ENCODE measurements at places on chromosomes 2 and 18. TPM values are rescaled to one million over a fixed set of nuclear protein-coding genes. Genes with fewer than 3 reads are reported as not detected.

Gene CCL20
- polyA plus RNA-seq = 0.43 TPM

DNA sequence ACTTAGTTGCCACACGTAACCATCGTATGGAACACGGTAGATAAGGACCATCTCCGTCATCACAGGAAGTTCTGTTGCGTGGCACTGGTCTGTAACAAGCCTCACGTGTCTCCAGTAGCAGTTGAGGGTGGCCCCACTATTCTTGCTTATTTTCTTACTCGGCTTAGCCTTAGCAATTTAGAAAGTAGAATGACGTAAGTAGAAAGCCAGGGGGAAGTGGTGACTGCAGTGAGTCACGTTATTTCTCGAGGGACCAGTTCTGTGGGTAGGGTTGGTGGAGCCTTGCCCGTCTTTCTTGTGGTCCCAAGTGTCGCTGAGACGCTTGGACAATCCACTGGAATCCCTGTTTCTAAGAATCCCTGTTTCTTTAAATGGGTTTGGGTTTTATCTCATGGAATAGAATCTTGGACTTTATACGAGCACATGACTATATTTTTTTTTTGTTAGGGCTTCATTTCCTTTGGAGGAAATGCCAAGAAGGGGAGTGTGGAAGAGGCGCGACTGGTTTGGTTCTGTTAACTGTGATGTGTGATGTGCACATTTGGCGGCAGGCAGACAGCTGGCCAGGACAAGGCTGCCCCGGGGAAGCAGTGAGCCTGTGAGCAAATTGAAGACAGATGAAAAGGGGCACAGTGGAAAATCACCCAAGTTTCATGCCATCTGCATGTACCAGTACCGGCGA is 96.2 kb downstream of the CABLES1 start:
- DNase-seq = no peak

- no peak for DNase-seq
Measured at GRCh38 chr2:208134928-208135586, 5.4 kb upstream of the CRYGC start.

Gene MYOM1
- 5.5 TPM for polyA plus RNA-seq

GRCh38 chr2:82043867-82044266 is 1739.3 kb upstream of the LRRTM1 start:
- DNase-seq = no peak

- no peak for DNase-seq
Measured at GRCh38 chr18:74733598-74733997, 135.9 kb downstream of the ZNF407 start.

DNA sequence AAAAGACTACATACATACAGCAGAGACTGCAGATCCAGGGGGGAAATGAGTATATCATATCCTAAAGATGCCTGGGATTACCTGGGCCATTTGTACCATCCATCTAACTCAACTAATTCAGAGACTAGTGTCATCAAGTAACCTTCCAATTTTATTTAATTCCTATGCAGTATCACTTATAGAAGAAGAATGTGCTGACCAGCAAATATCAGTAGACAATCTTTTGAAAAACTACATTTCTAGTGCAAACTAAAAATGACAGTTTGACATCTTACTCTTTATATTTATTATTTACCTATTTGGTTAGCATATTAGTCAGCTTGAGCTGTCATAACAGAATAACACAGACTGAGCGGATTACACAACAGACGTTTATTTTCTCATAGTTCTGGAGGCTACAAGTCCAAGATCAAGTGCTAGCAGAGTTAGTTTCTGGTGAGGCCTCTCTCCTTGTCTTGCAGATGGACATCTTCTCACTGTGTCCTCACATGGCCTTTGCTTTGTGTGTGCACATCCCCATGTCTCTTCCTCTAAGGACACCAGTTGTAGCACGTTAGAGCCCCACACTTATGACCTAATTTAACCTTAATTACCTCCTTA is 47.0 kb downstream of the NCKAP5 start:
- DNase-seq = no peak

Gene CDK15
- polyA plus RNA-seq = 0.91 TPM

DNA sequence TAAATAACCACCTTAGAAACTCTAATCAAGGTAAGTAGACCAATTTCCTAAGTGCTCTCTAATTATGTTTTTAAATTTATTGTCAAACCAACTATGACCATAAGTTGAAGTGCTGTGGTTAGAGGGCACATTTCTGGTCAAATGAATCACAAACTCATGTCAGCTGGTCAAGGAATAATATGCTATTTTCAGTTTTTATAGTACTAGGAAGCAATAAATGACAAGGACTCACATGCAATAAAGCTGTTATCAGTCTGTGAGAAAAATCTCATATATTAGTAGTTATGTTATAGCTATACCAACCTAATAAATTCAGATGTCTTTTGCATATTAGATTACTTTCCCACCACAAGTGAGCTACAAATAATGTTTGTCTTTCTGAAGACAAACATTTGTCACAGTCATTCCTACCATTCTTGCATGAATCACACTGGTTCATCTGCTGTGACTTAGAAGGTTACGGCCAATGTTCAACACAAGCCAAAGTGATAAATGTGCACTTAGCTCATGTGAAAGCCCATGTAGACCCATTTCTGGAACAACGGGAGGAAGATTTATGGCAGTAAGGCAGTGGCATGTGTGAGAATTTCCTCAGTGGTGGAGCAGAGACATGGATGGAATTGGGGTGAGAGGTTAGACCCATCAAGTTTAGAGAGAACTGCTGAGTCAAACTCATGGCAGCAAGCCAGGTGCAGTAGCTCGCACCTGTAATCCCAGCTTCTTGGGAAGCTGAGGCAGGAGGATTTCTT is 27.4 kb upstream of the CCNYL1 start:
- DNase-seq = no peak

- DNase-seq = no peak
Measured at GRCh38 chr2:60565472-60565871, 12.0 kb upstream of the BCL11A start.

GRCh38 chr2:103327966-103328365 is 566.1 kb downstream of the TMEM182 start:
- DNase-seq = no peak

DNA sequence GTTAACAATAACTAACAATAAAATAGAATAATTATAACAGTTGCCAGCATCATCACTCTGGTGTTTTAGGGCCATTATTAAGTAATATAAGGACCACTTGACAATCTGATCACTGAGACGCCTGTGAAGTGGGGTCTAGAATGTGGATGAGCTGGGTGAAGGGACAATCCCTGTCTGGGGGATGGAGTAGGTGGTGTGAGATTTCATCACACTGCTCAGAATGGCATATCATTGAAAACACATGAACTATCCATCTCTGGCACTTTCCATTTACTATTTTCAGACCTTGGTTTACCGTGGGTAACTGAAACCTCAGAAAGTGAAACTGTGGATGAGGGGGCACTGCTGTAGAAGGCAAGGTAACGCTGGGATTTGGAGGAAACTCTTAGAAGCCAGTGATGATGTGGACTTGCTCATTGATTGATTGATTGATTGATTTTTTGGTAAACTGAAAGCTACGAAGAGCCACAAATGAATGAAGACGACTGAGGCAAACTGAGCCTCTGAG is 204.4 kb upstream of the TWIST2 start:
- no peak for DNase-seq

Gene POMC
- 5.0 TPM for polyA plus RNA-seq

Gene UGT1A4
- not detected for polyA plus RNA-seq

Gene CYS1
- polyA plus RNA-seq = 94.7 TPM

GRCh38 chr2:219851801-219852481 is 224.5 kb downstream of the SLC4A3 start:
- no peak for DNase-seq

Gene CPS1
- polyA plus RNA-seq = 4.1 TPM

DNA sequence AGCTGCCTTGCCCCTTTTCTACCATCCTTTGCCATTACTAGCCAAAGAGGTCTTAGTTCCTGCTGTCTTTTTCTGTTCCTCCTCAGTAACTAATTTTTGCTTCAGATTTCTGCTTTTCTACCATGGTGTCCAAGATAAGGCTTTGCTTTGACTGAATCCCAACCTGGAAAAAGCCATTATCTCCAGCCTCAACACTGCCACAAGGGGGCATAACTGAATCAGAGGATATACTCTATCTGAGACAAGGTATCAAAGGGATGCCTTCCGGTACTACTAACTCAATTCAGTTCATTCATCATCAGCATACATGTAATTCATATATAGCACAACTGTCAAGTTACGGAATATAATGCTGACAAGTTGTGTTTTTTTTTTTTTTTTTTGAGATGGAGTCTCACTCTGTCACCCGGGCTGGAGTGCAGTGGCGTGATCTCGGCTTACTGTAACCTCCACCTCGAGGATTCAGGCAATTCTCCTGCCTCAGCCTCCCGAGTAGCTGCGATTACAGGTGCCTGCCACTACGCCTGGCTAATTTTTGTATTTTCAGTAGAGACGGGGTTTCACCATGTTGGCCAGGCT is 11.4 kb downstream of the OSGEPL1 start:
- DNase-seq = no peak

Gene HRH4
- polyA plus RNA-seq = 0.33 TPM

Gene NGEF
- polyA plus RNA-seq = 3.0 TPM

Gene DNAJC5G
- polyA plus RNA-seq = 1.1 TPM

Gene GTF2A1L
- polyA plus RNA-seq = not detected

Gene SNORC
- polyA plus RNA-seq = 2.3 TPM

DNA sequence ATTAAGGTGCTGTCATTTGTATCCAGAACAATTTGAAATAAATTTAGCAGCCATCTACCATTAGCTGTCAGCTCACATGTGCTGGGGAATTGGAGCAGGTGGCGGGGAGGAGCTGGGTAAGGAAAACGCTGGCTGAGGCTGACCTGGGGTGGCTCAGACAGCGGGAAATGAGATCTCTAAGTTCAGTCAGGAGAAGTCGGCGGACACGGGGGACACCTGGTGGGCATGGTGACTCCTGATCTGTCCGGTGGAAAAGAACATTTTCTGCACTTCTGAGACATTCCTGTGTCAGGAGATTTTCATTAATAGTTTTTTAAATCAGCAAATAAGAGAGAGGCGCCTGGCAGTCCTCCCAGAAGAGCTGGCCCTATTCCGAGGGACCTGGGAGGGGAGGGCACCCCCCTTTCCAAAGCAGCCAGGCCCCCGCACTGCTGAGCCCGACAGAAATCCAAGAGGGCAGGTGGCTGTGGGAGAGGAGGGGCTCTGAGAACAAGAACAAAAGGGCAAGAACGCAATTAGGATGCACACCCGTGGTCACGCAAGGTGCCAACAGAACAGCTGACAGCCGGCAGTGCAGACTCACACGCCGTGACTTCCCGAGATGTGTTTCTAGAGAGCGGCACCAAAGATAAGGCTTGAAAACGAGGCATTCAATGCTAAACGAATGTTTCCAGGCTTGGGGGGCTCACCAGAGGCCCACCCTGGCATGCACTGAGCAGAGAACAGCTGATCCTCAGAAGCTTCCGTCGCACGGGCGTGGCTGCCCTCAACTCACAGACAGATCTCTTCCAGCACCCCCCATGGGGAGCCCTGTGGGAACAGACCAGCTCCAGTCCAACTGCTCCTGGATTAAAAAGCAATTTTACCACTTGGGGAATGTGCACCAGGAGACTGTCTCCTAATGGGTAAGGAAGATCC is 26.4 kb downstream of the SLC66A2 start:
- DNase-seq = no peak

GRCh38 chr18:30455741-30456140 is 586.8 kb downstream of the DSC3 start:
- DNase-seq = no peak

Gene EGR4
- polyA plus RNA-seq = not detected

DNA sequence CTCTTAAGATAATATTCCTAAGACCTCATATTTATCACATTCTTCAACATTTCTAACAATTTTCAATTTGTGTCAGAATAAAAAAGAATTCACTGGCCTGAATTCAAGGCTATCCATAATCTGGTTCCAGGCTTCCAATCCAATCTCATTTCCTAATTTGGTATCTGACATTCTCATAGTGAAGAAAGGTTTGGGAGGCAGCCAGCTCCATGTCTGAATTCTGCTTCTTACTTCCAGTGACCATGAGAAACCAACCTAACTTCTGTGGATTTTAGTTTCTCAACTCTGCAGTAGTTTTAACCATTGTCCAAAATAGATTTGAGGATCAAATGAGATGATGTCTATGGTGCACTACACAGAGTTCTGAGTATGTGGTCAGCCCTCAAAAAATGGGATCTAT is 439.1 kb upstream of the GCFC2 start:
- no peak for DNase-seq

DNA sequence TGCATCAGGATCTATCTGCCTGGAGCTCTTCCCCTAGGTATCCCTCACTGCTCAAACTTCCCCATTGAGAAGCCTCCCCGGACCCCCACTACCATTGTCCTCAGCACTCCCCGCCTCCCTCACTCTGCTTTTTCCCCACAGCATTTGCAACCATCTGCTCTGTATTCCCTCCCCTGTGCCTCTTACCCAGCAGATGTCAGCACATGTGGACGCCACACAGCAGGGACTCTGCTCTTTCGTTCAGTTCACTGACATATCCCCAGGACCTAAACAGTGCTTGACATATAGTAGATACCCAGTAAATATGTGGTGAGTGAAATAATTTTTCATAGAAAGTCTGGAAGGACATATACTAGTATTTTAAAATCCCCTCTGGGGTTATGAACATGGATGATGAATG is 101.1 kb downstream of the TMEM247 start:
- DNase-seq = no peak

Gene BMP10
- not detected for polyA plus RNA-seq

GRCh38 chr2:3434654-3435053 is 55.2 kb downstream of the TRAPPC12 start:
- DNase-seq = no peak

Gene TOGARAM2
- polyA plus RNA-seq = 2.0 TPM

DNA sequence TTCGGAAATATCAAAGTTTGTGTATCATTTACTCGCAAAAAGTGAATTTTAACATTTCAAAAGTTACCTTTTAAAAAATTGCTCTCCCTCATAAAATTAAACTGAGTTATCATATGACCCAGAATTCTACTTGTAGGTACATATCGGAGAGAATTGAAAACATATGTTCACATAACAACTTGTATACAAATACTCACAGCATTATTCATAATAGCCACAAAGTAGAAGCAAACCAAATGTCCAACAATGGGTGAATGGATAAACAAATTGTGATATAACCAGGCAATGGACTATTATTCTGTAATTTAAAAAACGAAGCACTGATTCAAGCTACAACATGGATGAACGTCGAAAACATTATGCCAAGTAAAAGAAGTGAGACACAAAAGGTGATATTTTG is 412.0 kb upstream of the TCF4 start:
- no peak for DNase-seq

Gene DQX1
- 0.32 TPM for polyA plus RNA-seq

- DNase-seq = no peak
Measured at GRCh38 chr2:214328941-214329340, 81.9 kb upstream of the VWC2L start.

DNA sequence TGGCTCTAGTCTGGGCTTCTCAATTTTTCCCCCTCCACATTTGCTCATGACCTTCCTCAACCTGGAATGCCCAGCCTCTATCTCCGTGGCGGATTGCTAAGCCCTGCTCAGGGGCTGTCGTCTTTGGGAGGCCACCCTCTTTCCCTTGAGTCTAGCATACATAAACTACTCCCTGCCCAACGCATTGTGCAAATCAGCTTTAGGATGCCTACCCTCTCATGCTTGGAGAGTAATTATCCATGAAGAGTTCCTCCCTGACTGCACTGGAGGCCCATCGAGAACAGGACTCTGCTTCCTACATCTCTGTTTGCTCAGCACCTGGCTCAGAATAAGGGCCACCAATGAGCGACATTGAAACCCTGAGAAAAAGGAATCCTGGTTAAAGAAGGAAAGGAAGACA is 53.7 kb upstream of the NPAS2 start:
- no peak for DNase-seq

Gene GPR17
- polyA plus RNA-seq = 1.4 TPM

Data from left renal cortex interstitium (tissue), 4 donors.